ENCODE measurements at places on chromosomes 13 and 19. TPM values are rescaled to one million over a fixed set of nuclear protein-coding genes. Genes with fewer than 3 reads are reported as not detected.

Gene TINCR
- 1.6 TPM for polyA plus RNA-seq

Gene MIA
- 8.3 TPM for polyA plus RNA-seq

Gene TMEM145
- 5.4 TPM for polyA plus RNA-seq

Gene TPTE2
- 0.30 TPM for polyA plus RNA-seq
